Muscle of leg (tissue), 16 donors: ENCODE measurements at places on chromosomes 3 and 15. TPM values are rescaled to one million over a fixed set of nuclear protein-coding genes. Genes with fewer than 3 reads are reported as not detected.

HGD gene
- 0.09 TPM for total RNA-seq

DNA sequence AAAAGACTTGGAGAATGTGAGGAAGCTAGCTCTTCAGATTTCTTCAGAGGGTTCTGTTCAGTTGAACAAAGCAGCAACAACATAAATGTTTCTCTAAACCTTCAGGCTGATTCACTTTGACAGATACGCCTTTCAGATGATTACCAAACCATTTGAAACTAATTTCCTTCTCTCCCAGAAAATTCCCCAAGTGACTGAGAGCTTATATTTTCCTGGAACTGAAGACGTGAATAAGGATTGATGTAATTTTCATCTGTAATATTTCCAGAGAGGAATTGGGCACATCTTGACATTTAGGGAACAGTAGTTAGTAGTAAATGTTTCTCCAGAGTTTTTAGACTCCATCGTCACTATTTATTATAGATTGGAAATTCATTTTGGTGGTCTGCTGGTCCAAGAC, 108.6 kb upstream of the AADACL2 start:
- DNase-seq: peak; percentile 97

SLC6A1 gene
- 1.2 TPM for total RNA-seq

- DNase-seq: peak; percentile 44
Observed at GRCh38 chr15:40325188-40325587, 1.7 kb downstream of the INAFM2 start.

TNFAIP8L3 gene
- total RNA-seq: 2.1 TPM

GRCh38 chr3:191476066-191476772, 15.3 kb downstream of the PYDC2 start:
- no peak for DNase-seq

GRCh38 chr3:27758083-27758482, 36.0 kb upstream of the EOMES start:
- DNase-seq: no peak

DNA sequence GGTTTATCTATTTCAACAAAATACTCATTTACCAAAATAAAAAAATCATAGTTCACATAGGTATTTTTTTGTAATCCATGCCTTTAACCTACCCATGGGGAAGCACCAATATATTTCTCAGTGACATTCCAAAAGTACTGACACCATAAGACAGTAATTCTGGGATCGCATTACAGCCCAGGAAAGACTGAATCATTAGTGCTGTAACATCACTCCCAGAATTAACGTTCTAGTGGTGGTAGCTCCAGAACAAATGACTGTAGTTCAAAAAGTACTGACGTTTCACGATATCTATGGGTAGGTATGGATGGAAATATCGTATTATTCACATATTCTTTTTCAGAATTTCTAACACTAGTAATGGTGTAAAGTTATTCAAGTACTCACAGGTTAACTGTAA, 54.3 kb upstream of the NEK10 start:
- peak; percentile 51 for DNase-seq

NR2F2 gene
- 11.3 TPM for total RNA-seq

- peak; percentile 89 for DNase-seq
Observed at GRCh38 chr3:197541756-197542539, 13.8 kb downstream of the BDH1 start.

GRCh38 chr15:42736178-42736792, 643 bp downstream of the CDAN1 start:
- DNase-seq: peak; percentile 57

DNA sequence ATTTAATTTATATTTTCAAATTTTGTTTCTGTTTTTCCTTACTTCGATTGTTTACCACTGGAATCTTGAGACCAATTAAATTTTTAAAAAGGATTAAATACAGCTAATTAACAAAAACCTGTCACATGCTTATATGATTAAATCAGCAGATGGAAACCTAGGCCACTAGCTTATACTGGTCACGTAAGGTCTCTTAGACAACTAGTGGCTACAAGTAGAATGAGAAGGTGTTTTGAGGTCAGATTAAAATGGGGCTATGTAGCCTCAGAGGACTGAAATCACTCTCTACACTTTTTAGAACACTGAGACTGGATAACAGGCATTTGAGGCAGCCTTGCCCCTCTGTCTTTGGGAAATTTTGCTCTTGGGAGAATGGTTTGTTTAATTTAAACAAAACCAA, 246.5 kb upstream of the ONECUT1 start:
- no peak for DNase-seq

DNA sequence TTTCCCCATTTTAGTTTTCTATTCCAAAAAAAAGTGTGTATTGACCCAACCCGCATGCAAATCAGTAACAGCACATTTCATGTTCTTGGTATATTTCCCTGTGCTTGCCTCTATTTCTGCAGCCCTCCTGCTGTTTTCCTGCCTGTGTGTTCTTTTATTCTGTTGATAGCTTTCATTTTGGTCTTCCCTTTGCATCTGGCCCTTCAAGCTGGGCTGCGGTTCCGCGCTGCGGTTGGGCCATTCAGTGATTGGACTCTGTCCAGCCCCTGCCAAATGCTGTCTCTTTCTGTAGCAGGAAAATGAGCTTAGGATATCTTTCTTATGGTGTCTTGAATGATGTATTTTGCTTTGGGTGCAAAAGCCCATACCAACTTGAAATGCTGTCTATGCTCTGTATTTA, 49.9 kb downstream of the ZNF621 start:
- DNase-seq: no peak

NOP10 gene
- 149 TPM for total RNA-seq

UBAP1L gene
- 2.6 TPM for total RNA-seq

- DNase-seq: peak; percentile 97
Observed at GRCh38 chr15:63157118-63157843, at the start of gene RPS27L. TSS of gene RPS27L (minus strand) at chr15:63157477. CDS start at chr15:63157405, 72 bp downstream.

CERS3 gene
- 0.58 TPM for total RNA-seq

CADM2 gene
- total RNA-seq: 3.9 TPM

- DNase-seq: peak; percentile 77
Observed at GRCh38 chr15:73081321-73081958, 29.2 kb downstream of the NEO1 start.

ISG20 gene
- total RNA-seq: 0.35 TPM

GALNT15 gene
- total RNA-seq: 2.0 TPM

DNA sequence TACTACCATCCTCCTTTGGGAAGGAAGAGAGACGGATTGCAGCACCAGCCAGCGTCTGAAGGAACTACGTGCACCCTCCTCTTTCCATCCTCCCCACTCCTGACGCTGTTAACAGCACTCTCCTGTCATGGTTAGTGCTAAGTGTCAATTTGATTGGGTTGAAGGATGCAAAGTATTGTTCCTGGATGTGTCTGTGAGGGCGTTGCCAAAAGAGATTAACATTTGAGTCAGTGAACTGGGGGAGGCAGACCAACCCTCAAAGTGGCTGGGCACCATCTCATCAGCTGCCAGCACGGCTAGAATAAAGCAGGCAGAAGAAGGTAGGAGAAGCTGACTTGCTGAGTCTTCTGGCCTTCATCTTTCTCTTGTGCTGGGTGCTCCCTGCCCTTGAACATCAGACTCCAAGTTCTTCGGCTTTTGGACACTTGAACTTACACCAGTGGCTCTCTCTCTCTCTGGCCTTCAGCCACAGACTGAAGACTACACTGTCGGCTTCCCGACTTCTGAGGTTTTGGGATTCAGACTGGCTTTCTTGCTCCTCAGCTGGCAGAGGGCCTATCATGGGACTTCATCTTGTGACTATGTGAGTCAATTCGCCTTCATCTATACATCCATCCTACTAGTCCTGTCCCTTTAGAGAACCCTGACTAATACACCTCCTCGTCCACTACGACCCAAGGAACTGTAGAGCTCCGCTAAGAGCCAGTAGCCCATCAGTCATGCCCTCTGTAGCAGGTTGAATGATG, 128.2 kb upstream of the HES1 start:
- DNase-seq: no peak

DNA sequence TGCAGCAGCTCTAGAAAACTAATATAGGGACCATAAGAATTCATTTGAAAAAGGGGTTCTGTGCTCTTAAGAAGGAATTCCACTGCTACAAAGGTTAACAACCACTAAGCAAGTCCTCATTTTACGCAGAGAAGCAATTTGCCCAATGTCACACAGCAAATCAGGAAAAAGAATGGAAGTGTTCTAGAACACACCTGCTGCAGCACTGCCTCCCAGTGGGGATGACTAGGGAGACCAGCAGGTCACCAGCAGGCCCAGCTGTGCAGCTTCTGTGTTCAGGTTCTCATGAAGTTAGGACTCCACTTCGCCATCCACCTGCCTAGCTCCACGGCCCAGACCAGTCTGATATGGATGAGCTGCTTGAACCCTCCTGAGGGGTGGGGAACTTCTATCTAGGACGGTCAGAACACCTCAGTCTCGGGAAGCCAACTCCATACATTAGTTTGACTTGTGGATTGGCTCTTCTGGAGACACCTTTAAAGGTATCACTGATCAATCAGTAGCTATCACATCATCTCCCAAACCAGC, 18.6 kb downstream of the POMGNT2 start:
- DNase-seq: no peak

GRCh38 chr3:29642393-29643033, 361.6 kb downstream of the RBMS3 start:
- DNase-seq: peak; percentile 49

- peak; percentile 99 for DNase-seq
Observed at GRCh38 chr3:187745201-187746058, at the start of gene BCL6. TSS of gene BCL6 (minus strand) at chr3:187745468. CDS start at chr3:187733693, 11,775 bp downstream.

DNA sequence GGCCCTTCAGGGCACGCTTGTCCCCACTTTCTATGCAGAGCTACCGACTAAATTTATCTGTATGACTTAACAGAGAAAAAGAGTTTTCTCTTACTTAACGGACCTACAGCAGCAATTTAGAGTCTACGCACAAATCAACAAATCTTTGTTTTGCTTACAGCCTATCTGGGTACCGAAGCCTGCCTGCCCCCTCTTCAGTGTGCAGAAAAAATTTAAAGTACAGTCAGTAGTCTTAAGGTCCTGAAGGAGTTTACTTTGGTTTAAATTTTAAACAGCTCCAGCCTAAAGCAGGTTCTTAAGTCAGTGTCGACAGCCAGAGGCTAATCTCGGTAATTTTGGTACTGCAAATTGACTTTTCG, 570 bp downstream of the SACM1L start:
- no peak for DNase-seq

ELL3 gene
- 2.3 TPM for total RNA-seq

GRCh38 chr15:36682101-36682500, 102.7 kb downstream of the CDIN1 start:
- no peak for DNase-seq

- DNase-seq: no peak
Observed at GRCh38 chr3:169759256-169759655, 5.6 kb downstream of the TERC start.

GRCh38 chr3:102106416-102107097, 257.2 kb downstream of the NFKBIZ start:
- no peak for DNase-seq

- DNase-seq: peak; percentile 17
Observed at GRCh38 chr3:12232785-12233300, 56.0 kb upstream of the PPARG start.

- DNase-seq: no peak
Observed at GRCh38 chr3:109117939-109118338, at the start of gene MORC1. TSS of gene MORC1 (minus strand) at chr3:109118134. CDS start at chr3:109118059, 75 bp downstream.

- peak; percentile 40 for DNase-seq
Observed at GRCh38 chr3:65548848-65549625, 489.7 kb downstream of the MAGI1 start.

- DNase-seq: peak; percentile 55
Observed at GRCh38 chr3:5022966-5023776, 43.9 kb downstream of the BHLHE40 start.

PRTG gene
- 5.7 TPM for total RNA-seq

CSPG4 gene
- total RNA-seq: 76.7 TPM

- DNase-seq: peak; percentile 95
Observed at GRCh38 chr3:185825006-185825638, at the start of gene IGF2BP2. TSS of gene IGF2BP2 (minus strand) at chr3:185825042. CDS start at chr3:185824960, 82 bp downstream.

- no peak for DNase-seq
Observed at GRCh38 chr3:25582242-25582641, 82.5 kb downstream of the TOP2B start.

DNA sequence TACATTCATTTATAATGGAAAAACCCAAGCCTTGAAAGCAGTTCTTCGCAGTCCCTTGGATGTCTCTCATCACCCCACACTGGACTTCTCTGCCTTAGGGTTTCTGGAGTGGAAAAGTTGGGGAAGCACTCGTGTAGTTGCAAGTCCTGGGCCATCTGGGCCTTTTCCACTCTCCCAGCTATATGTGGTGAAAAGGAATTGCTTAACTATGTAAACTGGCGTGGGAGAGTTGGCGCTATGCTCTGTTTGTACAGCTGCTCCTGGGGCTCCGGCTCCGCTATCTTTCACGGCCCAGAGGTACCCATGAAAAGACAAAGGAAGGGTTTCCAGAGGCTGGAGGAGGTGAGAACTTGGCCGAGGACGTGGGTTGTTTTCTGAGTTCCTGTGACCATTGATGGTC, 81.1 kb upstream of the MYZAP start:
- DNase-seq: peak; percentile 56

SH3GL3 gene
- total RNA-seq: 8.6 TPM

DNA sequence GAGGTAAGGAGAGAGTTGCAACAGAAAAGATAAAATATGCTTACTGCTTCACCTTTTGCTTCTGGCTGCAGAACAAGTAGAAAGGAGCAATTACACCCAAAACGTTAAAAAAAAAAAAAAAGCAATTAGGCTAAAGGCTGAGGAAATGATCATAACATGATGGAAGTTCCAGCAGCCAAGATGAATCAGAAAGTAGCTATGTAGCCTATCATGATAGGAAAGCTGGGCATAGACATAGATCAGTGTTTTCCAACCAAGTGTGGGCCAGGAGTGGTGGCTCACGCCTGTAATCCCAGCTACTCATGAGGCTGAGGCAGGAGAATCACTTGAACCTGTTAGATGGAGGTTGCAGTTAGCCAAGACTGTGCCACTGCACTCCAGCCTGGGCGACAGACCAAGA, 52.6 kb downstream of the AGTR1 start:
- DNase-seq: no peak

DNA sequence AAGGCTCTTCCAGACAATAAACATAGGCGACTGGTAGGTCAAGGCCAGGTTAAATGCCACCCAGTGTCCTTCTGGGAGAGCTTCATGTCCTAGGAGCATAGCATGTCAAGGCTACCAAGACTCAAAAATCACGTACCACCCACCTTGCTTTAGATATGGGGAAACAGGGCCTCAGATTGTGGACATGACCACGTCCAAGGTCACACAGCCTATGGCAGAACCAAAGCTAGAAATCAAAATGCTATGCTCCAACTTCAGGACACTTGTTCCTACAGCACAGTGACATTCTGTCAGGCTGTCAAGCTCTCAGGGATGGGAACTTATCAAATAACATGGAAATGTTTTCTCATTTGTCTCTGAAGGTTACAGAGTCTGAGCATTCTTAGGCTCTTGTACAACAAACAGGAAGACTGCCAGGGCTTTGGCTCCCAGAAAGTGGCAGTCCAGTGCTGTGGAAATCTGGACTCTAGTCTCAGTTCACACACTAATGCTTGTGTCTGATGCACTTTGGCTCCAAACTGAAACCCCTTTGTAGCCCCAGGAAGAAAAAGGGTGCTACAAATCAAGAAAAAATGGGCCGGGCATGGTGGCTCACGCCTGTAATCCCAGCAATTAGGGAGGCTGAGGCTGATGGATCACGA, 170.4 kb upstream of the LPP start:
- no peak for DNase-seq
